ENCODE measurements at places on chromosomes 4 and X.

GRCh38 chr4:113065629-113066028, 16.2 kb downstream of the ANK2 start:
- DNase-seq = no peak

DNA sequence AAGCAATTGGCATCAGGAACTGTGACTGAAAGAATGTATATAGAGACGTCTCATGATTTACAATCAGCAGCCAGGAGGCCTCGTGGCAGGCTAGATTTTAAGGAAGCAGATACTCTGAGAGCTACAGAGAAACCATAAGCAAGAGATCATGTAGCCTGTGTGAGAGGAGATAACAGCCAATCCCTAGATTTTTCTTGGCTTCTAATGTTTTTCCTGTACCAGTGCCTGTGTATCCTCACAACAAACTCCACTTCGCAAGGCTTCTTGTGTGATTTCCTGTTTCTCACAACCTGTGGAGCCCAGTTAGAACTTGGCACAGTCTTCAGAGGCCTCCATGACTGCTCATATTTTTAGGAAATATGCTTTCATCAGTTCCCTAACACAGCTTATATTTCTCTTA, 147.9 kb downstream of the PTCHD1 start:
- no peak for DNase-seq

DNA sequence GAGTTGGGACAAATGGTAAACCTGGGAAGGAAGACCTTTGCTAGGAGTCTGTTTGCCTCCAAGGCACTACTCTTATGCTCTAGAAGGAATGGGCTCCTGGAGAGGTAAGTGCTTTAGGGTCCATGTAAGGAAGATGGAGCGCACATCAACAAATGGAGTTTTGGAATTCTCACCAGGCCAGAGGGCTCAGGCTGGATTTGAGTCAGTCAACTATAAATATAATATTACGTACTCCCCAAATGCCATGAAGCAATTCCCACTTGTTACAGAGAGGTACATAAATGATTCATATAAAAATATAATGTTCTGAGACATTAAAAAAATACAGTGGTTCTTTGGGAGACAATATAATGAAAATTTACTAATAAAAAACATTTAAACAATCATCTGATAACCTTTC, 1.6 kb upstream of the SLC9B1 start:
- no peak for DNase-seq

DNA sequence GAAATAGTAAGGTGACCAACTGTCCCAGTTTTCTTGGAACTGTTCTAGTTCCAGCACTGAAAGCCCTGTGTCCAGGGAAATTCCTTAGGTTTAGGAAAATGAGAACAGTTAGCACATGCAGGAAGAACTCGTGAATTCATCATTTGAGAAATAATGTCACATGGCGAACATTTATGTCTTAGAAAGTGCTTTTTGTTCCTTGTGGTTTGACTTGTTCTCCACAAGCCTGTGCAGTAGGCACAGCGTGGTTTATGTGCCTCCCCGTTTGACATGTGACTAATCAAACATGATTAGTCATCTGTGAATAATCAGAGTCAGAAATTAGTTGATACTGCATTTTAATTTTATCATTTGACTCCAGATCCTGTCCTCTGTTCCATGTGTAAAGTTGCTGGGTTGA, 556.0 kb upstream of the CPEB2 start:
- DNase-seq = no peak

DNA sequence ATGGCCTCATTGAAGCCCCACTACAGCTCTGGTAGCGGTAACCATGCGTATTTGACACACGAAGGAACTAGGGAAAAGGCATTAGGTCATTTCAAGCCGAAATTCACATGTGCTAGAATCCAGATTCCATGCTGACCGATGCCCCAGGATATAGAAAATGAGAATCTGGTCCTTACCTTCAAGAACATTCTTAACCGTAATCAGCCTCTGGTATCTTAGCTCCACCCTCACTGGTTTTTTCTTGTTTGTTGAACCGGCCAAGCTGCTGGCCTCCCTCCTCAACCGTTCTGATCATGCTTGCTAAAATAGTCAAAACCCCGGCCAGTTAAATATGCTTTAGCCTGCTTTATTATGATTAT, 876 bp downstream of the HPRT1 start:
- no peak for DNase-seq

DNA sequence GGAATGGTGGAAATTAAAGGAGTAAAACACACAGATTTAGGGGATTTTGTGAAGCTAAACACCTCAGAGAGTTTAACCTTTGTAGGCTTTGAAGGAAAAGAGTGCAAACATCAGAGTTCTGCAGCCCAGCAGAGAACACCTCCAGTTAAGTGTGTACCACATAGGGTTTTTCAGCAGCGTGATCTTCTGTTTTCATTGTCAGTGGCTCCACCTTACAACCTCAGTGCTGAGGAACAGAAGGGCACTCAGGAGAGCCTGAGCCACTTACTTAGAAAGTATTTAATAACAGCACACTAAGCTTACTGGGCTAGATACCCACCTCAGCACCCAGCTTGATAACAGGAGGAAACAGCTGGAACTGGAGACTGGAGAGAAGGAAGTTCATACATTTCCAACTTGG, 2.0 kb upstream of the FBXW7 start:
- no peak for DNase-seq

DNA sequence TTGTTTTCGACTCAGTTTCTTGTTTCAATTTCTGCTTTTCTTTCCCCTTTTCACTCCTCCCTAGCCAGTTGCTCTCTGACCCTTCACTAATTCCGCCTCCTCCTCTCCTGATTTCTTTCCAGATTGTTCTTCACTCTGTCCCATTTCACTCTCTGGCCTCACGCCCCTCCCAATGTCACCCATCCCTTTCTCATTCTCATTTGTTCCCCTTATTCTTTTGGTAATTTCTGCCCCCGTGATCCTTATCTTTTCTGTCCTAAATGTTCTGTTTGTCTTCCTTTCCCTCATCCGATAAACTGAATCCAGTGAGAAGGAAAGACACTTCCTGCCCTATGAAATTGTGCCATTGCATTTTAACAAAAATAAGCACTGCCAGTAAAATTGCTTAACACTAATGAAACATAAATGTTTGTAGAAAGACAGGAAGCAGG, 94.5 kb upstream of the RASGEF1B start:
- DNase-seq = no peak

DNA sequence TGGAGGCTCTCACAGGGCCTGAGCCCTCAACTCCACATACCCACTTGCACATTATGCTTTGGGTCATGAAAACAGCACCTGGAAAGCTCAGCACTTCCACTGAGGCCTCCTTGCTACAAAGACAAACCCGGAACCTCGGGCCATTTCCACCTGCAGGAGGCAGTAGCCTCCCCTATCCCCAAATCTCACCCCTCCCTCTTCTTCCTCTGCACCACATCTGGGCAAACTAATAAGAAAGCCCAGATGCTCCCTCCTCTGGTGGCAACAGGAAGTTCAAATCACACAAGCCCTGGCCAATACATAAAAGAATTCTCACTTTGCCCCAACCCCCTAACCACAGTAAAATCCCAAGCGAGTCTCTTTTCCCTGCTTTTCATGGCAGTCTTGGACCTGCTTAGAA, 136.4 kb downstream of the MAPK10 start:
- no peak for DNase-seq

- peak; percentile 99 for DNase-seq
Measured at GRCh38 chrX:47193475-47194193, at the start of gene UBA1. UBA1 (plus strand) TSS chrX:47193829; CDS start chrX:47198803, 4,974 bp downstream.

GRCh38 chrX:86805241-86805640, 657.0 kb downstream of the DACH2 start:
- DNase-seq = no peak

- no peak for DNase-seq
Measured at GRCh38 chrX:1060562-1060960, 151.9 kb downstream of the CRLF2 start.

DNA sequence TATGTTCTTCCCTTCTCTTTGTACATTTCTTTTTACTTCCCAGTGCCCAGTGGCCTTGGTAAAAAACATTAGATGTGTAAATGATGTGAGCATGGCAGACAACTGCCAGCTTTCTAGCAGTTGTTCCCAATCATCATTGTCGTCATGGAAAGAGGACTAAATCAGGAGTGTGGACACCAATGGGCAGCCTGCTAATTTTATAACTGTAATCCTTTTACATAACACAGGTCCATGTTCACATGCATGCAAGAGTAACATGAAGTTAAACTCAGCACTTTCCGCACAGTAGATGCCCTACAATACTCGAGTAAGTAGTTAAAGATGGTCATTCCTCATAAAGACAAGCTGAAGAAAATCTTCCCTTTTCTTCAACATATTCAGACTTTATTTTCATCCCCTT, 23.4 kb upstream of the G3BP2 start:
- no peak for DNase-seq

- no peak for DNase-seq
Measured at GRCh38 chr4:141503260-141503659, 133.1 kb upstream of the IL15 start.

DNA sequence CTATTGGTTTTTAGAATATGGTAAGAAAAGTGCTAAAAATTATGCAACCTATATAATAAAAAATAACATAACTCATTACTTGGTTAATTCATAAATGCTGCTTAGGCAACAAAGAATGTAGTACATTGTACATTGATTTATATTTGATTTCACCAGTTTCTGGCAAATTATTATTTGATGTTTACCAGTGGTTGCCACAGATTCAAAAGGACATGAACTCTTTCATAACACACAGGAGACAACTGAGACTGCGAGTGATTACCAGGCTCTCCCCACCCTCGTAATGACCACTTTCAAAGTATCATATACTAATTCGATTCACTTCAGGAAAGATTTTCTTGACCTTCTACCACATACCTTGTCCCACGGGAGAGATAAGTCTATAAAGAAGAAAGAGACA, 158.5 kb downstream of the NR3C2 start:
- DNase-seq = no peak

GRCh38 chr4:40394236-40394635, 59.1 kb downstream of the CHRNA9 start:
- DNase-seq = no peak

GRCh38 chr4:37594099-37594498, 92.1 kb downstream of the RELL1 start:
- no peak for DNase-seq

GRCh38 chrX:97498093-97498492, 614.4 kb downstream of the RPA4 start:
- no peak for DNase-seq

- DNase-seq = no peak
Measured at GRCh38 chrX:39985071-39985470, 112.7 kb downstream of the BCOR start.
